ENCODE measurements at places on chromosomes 6 and 20.

DNA sequence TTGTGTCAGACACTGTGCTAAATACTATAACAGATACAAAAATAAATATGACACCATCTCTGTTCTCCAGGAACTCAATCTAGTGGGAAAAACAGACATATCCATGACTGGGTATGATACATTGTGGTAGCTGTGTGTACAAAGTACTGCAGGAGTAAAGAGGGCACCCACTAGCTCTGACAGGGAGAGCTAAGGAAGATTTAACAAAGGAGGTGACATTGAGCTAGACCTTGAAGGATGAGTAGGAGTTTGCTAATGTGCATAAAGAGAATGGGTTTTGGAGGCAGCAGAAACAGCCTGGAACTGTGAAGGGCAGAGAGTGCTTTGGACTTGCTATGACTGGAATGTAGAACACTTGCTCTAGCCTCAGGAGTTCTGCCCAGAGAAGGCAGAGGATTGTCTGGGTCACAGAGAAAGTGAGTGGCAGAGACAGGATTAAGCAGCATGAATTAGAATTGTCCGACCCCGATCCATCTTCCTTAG, 14.4 kb downstream of the MMP24 start:
- no peak for DNase-seq

DNA sequence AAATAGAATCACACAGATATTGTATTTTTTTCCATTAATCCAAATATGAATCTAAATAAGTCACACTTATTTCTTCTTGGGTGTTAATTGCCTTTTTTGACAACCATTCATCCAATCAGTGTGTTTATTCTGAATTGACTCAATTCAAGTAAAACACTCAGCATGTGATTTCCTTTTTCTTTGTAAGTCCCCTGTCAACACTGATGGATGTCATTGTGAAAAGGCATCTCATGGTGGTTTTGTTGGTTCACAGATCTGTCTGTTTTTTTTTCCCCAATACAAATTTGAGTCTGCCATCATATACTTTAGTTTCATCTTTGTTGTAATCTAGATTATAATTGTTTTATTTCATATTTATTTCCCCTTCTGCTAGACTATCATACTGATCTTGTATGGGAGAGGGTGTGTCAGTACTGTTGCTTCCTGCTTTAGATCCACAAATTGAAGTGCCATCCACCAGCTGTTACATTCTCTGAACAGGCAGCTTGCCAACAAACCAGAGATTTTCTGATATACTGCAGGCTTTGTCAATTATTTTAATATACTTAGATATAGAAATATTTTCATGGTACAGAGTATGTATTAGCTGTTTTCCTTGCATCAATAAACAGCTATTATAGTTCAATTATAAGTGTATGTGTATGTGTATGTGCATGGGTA, 64.2 kb upstream of the FLRT3 start:
- DNase-seq, result no peak

GRCh38 chr6:165722022-165722421, 59.0 kb upstream of the PDE10A start:
- no peak for DNase-seq

DNA sequence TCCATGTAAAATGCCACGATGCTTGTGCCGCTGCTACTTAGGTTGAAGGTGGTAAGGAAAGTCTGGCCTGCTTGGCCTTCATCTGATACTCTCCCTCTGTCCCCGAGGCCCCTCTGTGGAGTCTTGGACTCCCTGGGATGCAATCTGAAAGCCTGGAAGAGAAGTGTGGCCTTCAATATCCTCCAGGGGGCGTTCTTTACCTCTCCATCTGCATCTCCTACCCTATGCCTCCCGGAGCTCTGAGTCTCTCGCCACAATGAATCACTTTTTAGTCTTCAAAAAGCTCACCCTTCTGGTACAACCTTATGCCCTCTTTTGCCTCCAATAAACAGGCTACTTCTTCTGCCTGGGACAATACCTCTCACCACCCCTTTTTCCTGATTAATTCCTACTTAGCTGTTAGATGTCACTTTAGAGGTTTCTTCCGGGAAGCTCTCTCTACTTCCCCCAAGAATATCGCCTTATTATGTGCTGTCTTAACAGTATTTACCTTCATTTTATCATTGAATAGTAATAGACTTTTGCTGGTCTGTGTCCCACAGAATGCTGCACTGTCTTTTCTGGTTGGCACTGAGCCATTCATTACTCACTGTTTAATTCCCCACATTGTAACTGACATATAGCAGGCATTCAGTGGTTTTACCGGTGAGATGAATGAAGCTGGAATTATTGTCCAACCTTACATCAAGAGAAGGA, 13.9 kb upstream of the ATG5 start:
- no peak for DNase-seq

- no peak for DNase-seq
Measured at GRCh38 chr6:21654361-21654760, 60.8 kb downstream of the SOX4 start.

All from activated CD4-positive, alpha-beta T cell treated with anti-CD3 and anti-CD28 coated beads for 24 hours (primary cell).